ENCODE measurements at places on chromosomes 3 and 15. TPM values are rescaled to one million over a fixed set of nuclear protein-coding genes. Genes with fewer than 3 reads are reported as not detected.

The CYP11A1 gene
- total RNA-seq = not detected

The KBTBD12 gene
- not detected for total RNA-seq

The NOX5 gene
- total RNA-seq = 0.02 TPM

The ATP8B4 gene
- total RNA-seq = 22.5 TPM

The RBP2 gene
- total RNA-seq = not detected

The IL17RE gene
- total RNA-seq = 0.36 TPM

The MUC4 gene
- total RNA-seq = 0.39 TPM

The OR5K2 gene
- total RNA-seq = not detected

The FBXW12 gene
- total RNA-seq = not detected

The IGF2BP2 gene
- total RNA-seq = not detected

The LEKR1 gene
- total RNA-seq = 0.73 TPM

The CRTC3 gene
- total RNA-seq = 106 TPM
